Mesothelial cell of epicardium (in vitro differentiated cells): ENCODE measurements at places on chromosomes 16 and 17. TPM values are rescaled to one million over a fixed set of nuclear protein-coding genes. Genes with fewer than 3 reads are reported as not detected.
A peak's percentile ranks its signal among the peaks of the same experiment; 100 is the strongest.

PIPOX gene
- 4.1 to 5.0 TPM (median 4.4 TPM) in 3 replicates for total RNA-seq

C16orf90 gene
- not detected in 3 replicates for total RNA-seq

FAM20A gene
- total RNA-seq: 1.7 to 2.1 TPM (median 1.8 TPM) in 3 replicates

PRR15L gene
- 3.4 to 3.6 TPM (median 3.4 TPM) in 3 replicates for total RNA-seq

TMEM219 gene
- total RNA-seq: 85.9 to 93.0 TPM (median 87.5 TPM) in 3 replicates

ABCC6 gene
- 2.6 to 4.2 TPM (median 3.2 TPM) in 3 replicates for total RNA-seq

MPO gene
- total RNA-seq: not detected in 3 replicates

MMP15 gene
- total RNA-seq: 16.2 to 17.8 TPM (median 16.3 TPM) in 3 replicates

SPN gene
- 0.38 to 0.63 TPM (median 0.57 TPM) in 3 replicates for total RNA-seq

OTOP2 gene
- total RNA-seq: not detected in 3 replicates

SLFN12 gene
- 18.4 to 19.5 TPM (median 18.8 TPM) in 3 replicates for total RNA-seq

HIGD1B gene
- 0.57 TPM in 1 of 3 replicates, not detected in the others for total RNA-seq

GDPD1 gene
- total RNA-seq: 7.6 to 9.1 TPM (median 7.8 TPM) in 3 replicates

DNA sequence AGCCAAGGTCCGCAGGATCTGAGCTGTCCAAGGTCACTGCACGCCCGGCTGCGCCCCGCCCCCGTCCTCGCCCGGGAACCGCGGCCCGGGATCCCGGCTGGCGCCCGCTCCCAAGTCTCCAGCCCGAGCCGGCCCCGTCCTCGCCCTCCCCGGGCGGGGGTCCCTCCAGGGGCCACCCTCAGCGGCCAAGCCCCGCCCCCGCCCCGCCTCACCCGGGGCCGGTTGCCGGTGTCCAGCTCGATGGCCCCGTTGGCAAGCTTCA lies 216 bp downstream of the VPS9D1 start:
- peaks cover 15% of the 10 kb centered on the region for H3K36me3 ChIP-seq
- peaks cover 16% of the 10 kb centered on the region for H3K4me1 ChIP-seq
- DNase-seq: no peak
- no peaks in the 10 kb centered on the region for H3K27me3 ChIP-seq
- peak overlapping the region; percentile 77 for H3K4me3 ChIP-seq

- DNase-seq: no peak
- no peaks in the 10 kb centered on the region for H3K36me3 ChIP-seq
- no peaks in the 10 kb centered on the region for H3K27me3 ChIP-seq
Observed at GRCh38 chr17:77322514-77323412, 182.0 kb downstream of the SEC14L1 start.

DNA sequence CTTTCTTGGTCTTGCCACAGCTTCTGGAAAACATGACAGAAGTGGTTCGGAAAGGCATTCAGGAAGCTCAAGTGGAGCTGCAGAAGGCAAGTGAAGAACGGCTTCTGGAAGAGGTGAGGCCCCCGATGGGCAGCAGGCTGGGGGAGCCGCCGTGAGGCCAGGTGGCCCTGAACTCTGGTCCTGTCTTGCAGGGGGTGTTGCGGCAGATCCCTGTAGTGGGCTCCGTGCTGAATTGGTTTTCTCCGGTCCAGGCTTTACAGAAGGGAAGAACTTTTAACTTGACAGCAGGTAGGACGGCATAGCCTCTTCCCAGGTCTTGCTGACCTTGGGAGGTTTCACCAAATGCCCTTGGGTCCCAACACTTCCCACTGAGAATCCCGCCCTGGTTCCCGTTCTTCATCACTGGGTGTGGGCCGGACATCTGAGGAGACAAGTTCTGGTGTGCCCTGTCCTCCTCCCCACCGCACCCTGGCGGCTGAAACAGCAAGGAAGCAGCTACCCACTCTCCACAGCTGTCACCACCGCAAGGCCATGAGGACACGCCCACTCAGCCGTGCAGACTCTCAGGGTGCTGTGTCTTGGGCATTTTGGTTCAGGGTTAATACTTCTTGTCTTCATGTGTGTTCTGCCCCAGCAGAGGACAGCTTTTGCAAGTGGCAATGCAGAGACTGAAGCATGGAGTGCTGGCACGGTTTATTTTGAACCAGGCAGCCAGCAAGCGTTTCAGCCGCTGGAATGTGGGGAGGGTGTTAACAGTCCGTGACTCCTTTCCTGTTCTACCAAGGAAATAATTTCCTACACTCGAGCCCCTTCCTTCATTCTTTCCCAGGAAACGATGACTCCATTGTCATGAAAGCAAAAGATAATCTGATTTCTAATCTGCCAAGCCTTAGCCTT lies 21.4 kb downstream of the NTAN1 start:
- H3K27ac ChIP-seq: no peak overlapping the region
- no peaks in the 10 kb centered on the region for H3K27me3 ChIP-seq
- H3K4me3 ChIP-seq: no peak overlapping the region
- H3K4me1 ChIP-seq: no peaks in the 10 kb centered on the region
- H3K36me3 ChIP-seq: peaks cover 55% of the 10 kb centered on the region
- DNase-seq: no peak

DNA sequence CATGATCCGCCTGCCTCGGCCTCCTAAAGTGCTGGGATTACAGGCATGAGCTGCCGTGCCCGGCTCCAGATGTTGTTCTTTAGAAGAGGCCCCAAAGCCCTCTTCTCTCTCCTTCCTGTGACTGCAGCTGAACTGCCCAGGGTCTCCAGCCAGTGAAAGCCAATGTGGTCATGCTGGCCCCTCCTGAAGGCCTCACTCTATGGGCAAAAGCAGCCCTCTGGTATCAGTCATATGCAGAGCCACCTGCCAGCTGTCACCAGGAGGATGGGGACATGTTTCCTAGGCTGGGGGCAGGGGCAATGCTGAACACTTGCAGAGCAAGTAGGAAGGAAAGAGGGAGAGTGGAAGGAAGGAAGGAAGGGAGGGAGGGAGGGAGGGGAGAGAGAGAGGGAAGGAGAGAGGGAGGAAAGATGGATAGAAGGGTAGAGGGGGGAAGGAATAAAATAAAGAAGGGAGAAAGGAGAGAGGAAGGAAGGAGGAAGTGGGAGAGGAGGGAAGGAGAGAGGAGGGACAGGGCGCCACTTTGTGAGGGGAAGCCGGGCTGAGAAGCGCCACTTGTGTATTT lies 36.0 kb downstream of the SOCS3 start:
- DNase-seq: no peak
- H3K4me1 ChIP-seq: peaks cover 23% of the 10 kb centered on the region
- no peaks in the 10 kb centered on the region for H3K36me3 ChIP-seq

DNA sequence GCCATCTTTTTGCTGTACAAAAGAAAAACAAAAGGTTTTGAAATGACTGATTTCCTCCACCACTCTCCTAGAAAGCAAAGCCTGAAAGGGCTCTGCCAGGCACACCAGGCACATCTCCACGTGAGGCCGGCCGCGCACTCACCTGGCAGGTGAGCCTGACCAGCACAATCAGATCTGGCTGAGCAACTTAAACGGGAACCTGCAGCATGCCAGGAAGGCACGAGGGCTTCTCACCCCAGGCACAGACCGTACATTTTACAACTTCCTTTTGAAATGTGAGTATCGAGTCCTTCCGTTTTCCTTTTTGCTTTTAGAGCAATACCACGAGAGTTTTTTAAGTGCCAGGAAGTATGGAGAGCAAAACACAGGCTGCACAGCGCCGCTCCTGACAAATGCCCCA lies 22.5 kb downstream of the SLC38A10 start:
- no peak overlapping the region for H3K4me3 ChIP-seq
- DNase-seq: no peak
- no peak overlapping the region for H3K27ac ChIP-seq
- H3K27me3 ChIP-seq: no peaks in the 10 kb centered on the region
- H3K36me3 ChIP-seq: peaks cover 37% of the 10 kb centered on the region
- H3K4me1 ChIP-seq: no peaks in the 10 kb centered on the region

GRCh38 chr16:85822145-85822544 lies 22.6 kb downstream of the COX4I1 start:
- no peaks in the 10 kb centered on the region for H3K36me3 ChIP-seq
- H3K4me3 ChIP-seq: no peak overlapping the region
- no peak for DNase-seq
- peaks cover 6% of the 10 kb centered on the region for H3K4me1 ChIP-seq
- H3K27ac ChIP-seq: no peak overlapping the region

- H3K27ac ChIP-seq: no peak overlapping the region
- H3K36me3 ChIP-seq: no peaks in the 10 kb centered on the region
- no peak for DNase-seq
- H3K27me3 ChIP-seq: no peaks in the 10 kb centered on the region
- peaks cover 13% of the 10 kb centered on the region for H3K4me1 ChIP-seq
- H3K4me3 ChIP-seq: no peak overlapping the region
Observed at GRCh38 chr16:11289202-11289601, 8.1 kb upstream of the PRM1 start.

DNA sequence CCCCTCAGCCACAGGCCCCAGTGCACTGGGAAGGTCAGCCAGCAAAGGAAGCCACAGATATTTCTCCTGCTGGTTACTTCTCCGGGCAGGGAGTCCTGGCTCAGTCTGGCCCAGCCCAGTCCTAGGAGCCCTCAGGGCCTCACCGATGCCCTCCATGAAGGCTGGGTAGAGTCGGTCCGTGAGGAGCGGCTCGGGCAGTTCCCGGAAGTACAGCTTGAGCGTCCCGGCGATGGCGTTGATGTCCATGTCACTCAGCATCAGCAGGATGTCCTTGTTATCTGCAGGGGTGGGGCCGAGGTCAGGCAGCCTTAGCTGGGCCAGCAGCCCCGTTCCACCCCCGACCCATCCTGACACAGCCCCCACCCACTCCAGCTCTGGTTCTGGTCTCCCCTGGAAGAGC lies 13.7 kb downstream of the TIMM22 start:
- H3K4me1 ChIP-seq: no peaks in the 10 kb centered on the region
- no peak overlapping the region for H3K27ac ChIP-seq
- peaks cover 3% of the 10 kb centered on the region for H3K36me3 ChIP-seq
- H3K27me3 ChIP-seq: no peaks in the 10 kb centered on the region
- no peak overlapping the region for H3K4me3 ChIP-seq
- DNase-seq: no peak

- H3K27me3 ChIP-seq: no peaks in the 10 kb centered on the region
- peaks cover 20% of the 10 kb centered on the region for H3K4me1 ChIP-seq
- H3K4me3 ChIP-seq: peak overlapping the region; percentile 59
- H3K27ac ChIP-seq: peak overlapping the region; percentile 90
Observed at GRCh38 chr17:304461-304860, 48.1 kb downstream of the RPH3AL start.

DNA sequence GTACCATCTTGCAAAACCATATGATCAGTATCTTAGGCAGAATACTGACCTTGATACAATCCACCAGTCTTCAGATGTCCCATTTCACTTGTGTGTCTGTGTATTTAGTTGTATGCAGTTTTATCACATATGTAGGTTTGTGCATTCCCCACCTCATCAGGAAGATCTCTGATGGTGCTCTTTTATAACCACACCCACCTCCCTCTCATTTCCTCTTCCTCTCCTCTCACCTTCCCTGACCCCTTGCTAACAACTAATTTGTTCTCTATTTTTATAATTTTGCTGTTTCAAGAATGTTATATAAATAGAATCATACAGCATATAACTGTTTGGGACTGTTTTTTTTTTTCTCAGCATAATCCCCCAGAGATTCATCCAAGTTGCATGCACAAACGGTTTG lies 52.0 kb upstream of the ACSM2B start:
- peaks cover 4% of the 10 kb centered on the region for H3K4me1 ChIP-seq
- no peak overlapping the region for H3K4me3 ChIP-seq
- DNase-seq: no peak
- H3K27ac ChIP-seq: no peak overlapping the region

GRCh38 chr16:22402191-22402590 lies 27.8 kb upstream of the CDR2 start:
- no peak overlapping the region for H3K4me3 ChIP-seq
- peaks cover 20% of the 10 kb centered on the region for H3K4me1 ChIP-seq
- no peak for DNase-seq
- H3K36me3 ChIP-seq: peaks cover 3% of the 10 kb centered on the region
- H3K27ac ChIP-seq: no peak overlapping the region

- H3K27me3 ChIP-seq: no peaks in the 10 kb centered on the region
- H3K27ac ChIP-seq: peak overlapping the region; percentile 25
- no peak for DNase-seq
- no peaks in the 10 kb centered on the region for H3K36me3 ChIP-seq
- H3K4me3 ChIP-seq: no peak overlapping the region
- peaks cover 58% of the 10 kb centered on the region for H3K4me1 ChIP-seq
Observed at GRCh38 chr17:41551365-41551764, 20.5 kb downstream of the KRT9 start.

GRCh38 chr16:89864527-89864820 lies 8.9 kb upstream of the TCF25 start:
- DNase-seq: no peak
- H3K36me3 ChIP-seq: no peaks in the 10 kb centered on the region
- H3K27me3 ChIP-seq: no peaks in the 10 kb centered on the region
- peaks cover 16% of the 10 kb centered on the region for H3K4me1 ChIP-seq
- no peak overlapping the region for H3K4me3 ChIP-seq
- peak overlapping the region; percentile 69 for H3K27ac ChIP-seq
